ENCODE measurements at places on chromosomes 7 and 10.

GRCh38 chr10:123674741-123675140 lies 8.6 kb downstream of the GPR26 start:
- DNase-seq, result no peak

- no peak for DNase-seq
Observed at GRCh38 chr7:155219947-155220769, 77.5 kb upstream of the INSIG1 start.

DNA sequence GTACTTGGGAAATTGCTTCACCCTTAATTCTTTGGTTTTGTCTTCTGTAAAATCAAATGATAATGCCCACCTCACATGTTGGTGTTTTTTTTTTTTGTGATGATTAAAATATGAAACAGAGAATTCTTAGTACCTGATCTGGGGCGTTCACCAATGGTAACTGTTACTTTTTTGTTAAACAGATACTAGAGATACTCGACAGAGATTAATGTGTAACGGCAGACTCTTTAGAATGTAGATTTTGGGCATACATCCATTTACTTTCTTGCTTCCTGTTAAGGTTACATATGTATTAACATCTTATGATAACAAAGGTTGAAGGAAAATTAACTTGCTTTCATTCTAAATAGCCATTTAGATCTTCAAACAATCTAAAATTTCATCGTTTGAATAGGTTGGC lies 23.3 kb downstream of the PLXDC2 start:
- no peak for DNase-seq

- no peak for DNase-seq
Observed at GRCh38 chr10:44390585-44391072, 5.7 kb upstream of the CXCL12 start.

All from stimulated activated CD4-positive, alpha-beta T cell treated with anti-CD3 and anti-CD28 coated beads, Interleukin-1b, Interleukin-23, amount 100 ng/mL, for 1 hour (primary cell).